ENCODE measurements at places on chromosomes 6 and 20. TPM values are rescaled to one million over a fixed set of nuclear protein-coding genes. Genes with fewer than 3 reads are reported as not detected.

DNA sequence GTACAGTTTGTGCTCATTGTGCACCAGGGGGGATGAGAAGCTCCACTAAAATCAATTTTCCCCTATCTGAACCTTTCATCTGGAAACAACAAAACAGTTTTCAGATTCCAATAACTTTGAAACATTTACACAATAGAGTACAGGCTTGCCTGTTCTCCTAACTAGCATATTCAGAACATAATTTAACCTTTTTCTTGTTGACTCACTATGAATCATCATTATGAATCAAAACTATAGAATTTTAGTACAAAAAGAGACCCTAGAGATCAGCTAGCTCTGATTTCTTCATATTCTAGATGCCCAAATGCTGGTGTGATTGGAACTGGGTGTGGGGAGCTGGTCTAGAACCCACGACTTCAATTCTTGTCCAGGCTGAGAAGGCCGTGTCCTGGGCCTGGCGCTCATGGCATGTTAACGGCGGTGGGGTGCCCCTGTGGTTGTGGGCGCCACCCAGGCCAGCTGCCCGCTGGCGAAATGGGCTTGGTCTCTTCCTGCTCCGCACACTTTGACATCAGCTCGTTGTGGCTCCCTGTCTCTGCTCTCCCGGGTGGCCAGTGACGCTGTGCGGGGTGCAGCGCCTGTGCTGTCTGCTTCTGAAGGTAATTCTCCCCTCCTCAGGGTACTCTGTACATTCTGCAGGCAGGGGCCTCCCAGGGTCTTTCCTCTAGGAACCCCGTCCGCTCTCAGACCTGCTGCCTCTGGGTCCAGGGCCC, 29.9 kb upstream of the AGPAT4 start:
- DNase-seq, result peak; percentile 16

- DNase-seq, result no peak
Measured at GRCh38 chr20:12210591-12210990, 292.9 kb downstream of the BTBD3 start.

Gene SYNDIG1
- 4.9 TPM for total RNA-seq

Gene CTCFL
- not detected for total RNA-seq

Gene LAMA2
- 4.3 TPM for total RNA-seq

Gene CST7
- not detected for total RNA-seq
